ENCODE measurements at places on chromosomes 11 and 22. TPM values are rescaled to one million over a fixed set of nuclear protein-coding genes. Genes with fewer than 3 reads are reported as not detected.

RIC3 gene
- total RNA-seq, result not detected

- DNase-seq, result no peak
Observed at GRCh38 chr11:100961633-100962032, 168.0 kb downstream of the PGR start.

GRCh38 chr11:104772806-104773241 is 125.4 kb downstream of the CASP12 start:
- peak; percentile 90 for DNase-seq

DNA sequence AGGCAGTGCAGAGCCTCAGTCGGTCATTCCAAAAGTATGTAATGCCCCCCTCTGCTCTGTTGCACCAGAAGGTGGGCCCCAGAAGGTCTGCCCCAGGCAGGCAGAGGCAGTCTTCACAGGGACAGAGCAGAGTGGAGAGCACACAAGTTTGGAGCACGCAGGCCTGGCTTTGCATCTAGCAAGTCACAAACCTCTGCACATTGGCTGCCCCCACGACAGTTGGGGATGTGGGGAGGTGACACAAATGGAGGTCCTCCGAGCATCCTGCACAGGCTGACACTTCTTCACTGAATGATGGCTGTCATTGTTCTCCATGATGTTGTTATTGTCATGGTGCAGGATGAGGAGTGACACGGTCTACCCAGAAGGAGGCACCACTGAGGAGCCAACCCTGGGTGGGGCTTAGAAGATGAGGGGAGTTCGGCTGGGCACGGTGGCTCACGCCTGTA is 11.9 kb downstream of the TOM1 start:
- no peak for DNase-seq

UCP2 gene
- 6.5 TPM for total RNA-seq

ZNF280A gene
- not detected for total RNA-seq

DNA sequence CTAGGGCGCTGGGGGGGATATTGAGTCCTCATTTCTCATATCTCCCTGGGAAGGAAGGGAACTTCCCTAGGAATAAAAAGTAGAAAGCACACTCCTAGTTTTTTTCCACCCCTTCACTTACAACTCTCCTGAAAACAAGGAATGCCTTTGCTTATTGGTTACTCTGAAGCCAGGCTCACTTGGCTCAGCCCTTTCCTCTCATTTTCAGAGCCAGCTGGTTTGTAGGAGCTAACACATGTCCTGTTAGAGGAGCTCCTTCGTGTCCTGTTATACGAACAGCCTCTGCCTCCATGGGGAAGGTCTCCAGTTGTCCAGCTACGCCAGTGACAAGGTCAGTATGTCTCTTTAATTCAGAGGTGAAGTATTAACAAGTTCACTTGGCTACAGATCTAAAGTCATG is 17.6 kb downstream of the ALKBH8 start:
- DNase-seq, result no peak

DNA sequence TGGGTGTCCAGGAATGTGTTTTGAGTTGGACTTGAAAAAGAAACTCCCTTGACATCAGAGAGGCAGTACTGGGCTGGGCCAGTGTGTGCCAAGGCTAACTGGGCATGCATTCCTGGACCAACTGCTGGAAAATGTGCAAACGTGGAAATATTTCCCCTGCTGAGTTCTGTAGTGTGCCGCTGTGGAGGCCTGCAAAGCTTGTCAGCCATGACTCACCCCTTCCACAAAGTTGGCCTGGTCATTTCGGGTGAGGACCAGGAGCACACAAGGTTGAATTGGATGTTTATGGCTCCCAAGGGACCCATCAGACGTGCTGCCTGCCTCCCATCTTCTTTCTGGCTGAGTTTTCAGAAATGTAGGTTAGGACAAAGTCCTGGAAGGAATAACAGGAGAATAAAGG is 513.1 kb downstream of the MIAT start:
- DNase-seq, result peak; percentile 53

GRCh38 chr22:44760476-44760875 is 8.1 kb downstream of the ARHGAP8 start:
- no peak for DNase-seq

BATF2 gene
- total RNA-seq, result 0.44 TPM

- DNase-seq, result peak; percentile 59
Observed at GRCh38 chr11:15969701-15970329, 386.5 kb downstream of the SOX6 start.

OR51B6 gene
- total RNA-seq, result not detected

DNA sequence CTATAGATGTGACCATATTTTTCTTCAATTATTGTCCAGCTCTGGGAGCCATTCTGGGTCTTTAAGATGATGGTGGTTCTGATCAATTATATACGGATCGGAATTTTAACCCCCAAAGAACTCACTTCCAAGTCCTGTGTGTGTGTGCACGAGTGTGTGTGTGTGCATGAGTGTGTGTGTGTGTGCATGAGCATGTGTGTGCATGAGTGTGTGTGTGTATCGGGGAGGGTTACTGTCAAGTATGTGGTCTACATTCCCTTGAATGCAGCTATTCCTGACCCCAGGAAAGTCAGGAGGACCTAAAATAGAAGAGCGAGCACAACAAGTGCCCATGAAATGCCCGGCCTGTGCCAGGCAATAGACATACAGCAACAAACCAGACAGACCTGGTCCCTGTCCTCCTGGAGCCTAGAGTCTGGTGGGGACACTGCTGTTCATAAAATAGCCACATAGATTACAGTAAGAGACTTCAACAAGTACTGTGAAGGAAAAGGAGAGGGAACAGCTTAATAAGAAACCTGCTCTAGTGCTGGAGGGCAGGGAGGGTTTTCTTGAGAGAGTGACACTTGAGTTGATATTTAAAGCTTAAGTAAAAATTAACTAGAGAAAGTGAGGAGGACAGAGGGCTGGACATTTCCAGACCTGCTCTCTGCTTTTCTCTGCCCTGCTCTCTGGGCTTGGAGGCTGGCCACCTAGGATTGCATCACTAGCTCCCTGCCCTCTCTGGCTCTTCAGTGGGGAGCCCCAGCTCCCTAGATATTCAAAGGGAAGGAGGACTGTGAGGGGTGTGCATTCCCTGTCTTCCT is 66.1 kb upstream of the SPON1 start:
- DNase-seq, result no peak

GRCh38 chr11:68140496-68141245 is 19.5 kb upstream of the CHKA start:
- DNase-seq, result no peak

MLC1 gene
- total RNA-seq, result not detected

DNA sequence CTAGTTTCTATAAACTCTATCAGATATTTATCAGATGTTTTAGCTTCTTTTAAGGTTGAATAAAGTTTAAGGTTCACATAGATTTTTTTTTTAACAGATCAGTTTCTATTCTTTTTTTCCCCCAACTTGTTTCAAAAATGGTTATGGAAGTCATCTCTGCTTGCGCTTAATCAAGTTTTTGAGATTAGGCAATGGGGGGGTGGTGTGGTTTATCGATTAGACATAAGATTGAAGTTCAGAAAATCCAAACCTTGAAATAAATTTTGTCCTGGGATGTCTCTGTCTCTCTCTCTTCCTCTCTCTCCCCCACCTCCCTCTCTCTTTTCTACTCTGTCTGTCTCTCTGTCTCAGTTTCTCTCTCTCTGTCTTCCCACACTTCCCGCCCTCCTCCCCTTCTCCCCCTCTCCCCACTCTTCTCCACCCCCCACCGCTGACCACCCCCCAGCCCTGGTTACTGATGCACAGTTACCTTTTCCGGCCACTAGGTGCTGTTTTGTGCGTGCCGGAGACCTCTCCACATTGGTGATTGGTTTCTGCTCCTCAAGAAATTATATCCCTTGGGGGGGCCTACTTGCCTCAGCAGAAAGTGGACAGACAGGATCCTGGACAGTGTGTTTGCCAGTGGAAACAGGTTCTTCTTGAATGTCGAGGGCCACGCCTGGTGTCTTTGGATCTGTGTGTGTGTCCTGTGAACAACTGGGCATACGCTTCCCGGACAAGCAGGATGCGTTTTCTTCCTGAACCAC is 29.7 kb upstream of the ANO1 start:
- DNase-seq, result peak; percentile 5

GRCh38 chr11:43067681-43068080 is 244.1 kb upstream of the API5 start:
- DNase-seq, result no peak

- DNase-seq, result no peak
Observed at GRCh38 chr11:109267293-109268095, 154.5 kb upstream of the C11orf87 start.

LRRC10B gene
- not detected for total RNA-seq

DNA sequence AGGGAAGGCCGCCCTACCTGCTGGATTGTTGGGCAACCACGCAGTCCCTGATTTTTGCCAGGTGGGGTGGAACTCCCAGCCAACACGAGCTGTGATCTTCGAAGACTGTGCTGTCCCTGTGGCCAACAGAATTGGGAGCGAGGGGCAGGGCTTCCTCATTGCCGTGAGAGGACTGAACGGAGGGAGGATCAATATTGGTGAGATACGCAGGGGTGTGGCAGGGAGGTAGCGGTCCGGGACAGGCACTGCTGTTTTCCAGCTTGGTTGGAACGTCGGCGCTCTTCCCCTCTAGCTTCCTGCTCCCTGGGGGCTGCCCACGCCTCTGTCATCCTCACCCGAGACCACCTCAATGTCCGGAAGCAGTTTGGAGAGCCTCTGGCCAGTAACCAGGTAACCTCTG is 7.6 kb downstream of the ACAD8 start:
- no peak for DNase-seq

DNA sequence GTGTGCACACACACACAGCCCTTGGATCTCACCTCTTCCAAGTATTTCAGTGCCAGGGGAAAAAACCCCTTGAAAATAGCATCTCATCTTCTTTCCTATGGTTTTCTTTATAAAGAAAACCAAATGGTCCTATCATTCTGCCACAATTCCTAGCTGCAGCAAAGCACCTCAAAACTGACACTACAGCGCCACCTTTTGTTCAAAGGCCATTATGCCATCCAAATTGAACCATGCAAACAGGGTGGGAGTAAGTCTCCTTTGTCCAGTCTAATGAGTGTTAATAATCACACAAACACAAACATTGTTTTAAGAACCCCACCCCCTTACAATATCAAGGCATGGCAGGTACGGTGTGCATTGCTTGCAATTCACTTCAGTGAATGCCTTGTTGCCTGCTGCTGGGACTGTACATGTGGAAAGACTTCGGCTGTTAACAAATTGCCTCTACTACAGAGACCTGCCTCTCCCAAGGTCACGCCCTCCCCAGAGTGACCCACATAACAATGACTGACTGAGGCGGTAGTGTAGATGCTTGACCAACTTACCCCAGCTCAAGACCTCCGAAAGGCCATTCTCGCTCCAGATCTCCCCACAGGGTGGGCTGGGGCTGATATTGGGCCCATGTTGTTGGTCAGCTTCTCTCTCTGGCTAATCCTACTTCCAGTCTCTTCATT is 31.7 kb downstream of the FAM181B start:
- peak; percentile 43 for DNase-seq

- DNase-seq, result peak; percentile 78
Observed at GRCh38 chr11:17354601-17354991, 3.0 kb downstream of the NCR3LG1 start.

DNA sequence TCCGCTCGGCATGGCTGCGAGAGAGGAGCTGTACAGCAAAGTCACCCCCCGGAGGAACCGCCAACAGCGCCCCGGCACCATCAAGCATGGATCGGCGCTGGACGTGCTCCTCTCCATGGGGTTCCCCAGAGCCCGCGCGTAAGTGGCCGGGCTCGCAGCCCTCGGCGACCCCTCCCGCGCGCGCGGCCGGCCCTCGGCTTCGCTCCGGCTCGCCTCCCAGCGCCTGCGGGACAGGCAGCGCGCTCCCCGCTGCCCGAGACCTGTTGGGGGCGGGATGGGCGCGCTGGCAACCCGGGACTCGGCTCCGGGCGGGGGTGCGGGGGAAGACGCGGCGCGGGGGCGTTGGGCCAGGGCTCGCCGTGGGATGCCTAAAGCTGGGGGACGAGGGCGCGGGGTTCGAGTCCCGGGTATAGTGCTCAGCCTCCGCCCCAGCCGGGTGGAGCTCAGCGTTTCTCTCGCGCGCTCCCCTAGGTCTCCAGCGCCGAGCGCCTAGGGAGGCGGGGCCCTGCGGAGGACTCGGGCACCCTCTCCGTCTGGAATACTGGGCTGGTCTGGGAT is 630 bp downstream of the UBASH3B start:
- peak; percentile 80 for DNase-seq

- DNase-seq, result no peak
Observed at GRCh38 chr11:42593441-42593840, 718.4 kb upstream of the API5 start.

- DNase-seq, result peak; percentile 46
Observed at GRCh38 chr22:45831394-45831793, 145.6 kb downstream of the WNT7B start.

C11orf65 gene
- under 0.01 TPM for total RNA-seq

DNA sequence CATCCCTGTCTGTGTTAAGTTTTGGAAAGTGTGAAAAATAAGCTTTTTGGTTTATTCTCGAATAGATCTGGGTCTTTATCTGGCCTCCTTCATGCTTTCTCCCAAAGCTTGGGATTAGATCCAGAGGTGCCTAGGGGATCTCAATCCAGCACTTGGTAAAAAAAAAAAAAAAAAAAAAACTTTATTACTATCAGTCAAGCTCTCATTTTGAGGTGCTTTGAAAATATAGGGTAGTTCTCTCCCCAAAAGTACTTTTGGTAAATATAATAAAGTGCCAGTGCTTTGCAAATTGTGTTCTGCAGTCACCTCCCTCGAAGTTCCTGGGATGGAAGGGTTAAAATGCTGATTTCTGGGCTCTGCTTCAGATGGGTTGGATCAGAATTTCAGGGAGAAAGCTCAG is 15.5 kb upstream of the CEP295 start:
- no peak for DNase-seq

IL17REL gene
- under 0.01 TPM for total RNA-seq

OR5A1 gene
- not detected for total RNA-seq

OR5T3 gene
- not detected for total RNA-seq

DNA sequence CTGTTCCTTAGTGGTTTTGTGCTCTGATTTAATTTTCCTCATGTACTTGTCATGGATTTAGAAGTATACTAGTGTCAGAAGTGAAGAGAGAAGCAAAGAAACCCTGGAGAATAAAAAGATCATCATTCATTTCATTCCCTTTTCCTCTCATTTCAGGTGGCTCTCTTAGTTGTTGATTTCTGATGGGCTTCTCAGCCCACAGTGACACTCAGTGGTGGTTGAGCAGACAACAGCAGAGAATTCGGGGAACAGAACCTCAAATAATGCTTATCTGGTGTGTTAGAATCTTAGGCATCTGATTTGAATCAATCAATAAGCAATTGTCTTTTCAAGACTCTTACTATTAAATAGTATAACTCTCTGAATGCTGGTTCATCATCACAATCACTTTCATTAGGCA is 1289.4 kb downstream of the FAM181B start:
- DNase-seq, result no peak

DNA sequence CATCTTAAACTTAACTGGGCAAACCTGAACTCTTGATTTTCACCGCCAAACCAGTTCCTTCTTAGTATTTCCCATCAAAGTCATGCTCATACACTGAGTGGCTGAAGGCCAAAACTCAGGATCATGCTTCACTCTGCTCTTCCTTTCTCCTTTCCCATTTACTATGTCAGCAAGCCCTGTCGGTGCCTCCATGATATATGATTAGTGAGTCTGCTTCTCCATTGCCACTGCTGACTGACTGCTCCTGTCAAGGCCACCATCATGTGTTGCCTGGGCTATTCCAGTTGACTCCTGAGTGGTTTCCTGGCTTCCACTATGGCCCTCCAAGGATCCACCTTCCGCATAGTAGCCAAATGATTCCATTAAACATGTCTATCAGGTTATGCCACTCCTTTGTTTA is 42.8 kb upstream of the AMPD3 start:
- DNase-seq, result no peak

GRCh38 chr11:120797143-120797542 is 226.8 kb upstream of the TBCEL start:
- DNase-seq, result no peak

GRCh38 chr11:2466869-2467694 is 22.3 kb downstream of the KCNQ1 start:
- no peak for DNase-seq

SYT9 gene
- total RNA-seq, result 0.20 TPM

Data from lung microvascular endothelial cell (primary cell).